ENCODE measurements at places on chromosomes 6 and 20.

DNA sequence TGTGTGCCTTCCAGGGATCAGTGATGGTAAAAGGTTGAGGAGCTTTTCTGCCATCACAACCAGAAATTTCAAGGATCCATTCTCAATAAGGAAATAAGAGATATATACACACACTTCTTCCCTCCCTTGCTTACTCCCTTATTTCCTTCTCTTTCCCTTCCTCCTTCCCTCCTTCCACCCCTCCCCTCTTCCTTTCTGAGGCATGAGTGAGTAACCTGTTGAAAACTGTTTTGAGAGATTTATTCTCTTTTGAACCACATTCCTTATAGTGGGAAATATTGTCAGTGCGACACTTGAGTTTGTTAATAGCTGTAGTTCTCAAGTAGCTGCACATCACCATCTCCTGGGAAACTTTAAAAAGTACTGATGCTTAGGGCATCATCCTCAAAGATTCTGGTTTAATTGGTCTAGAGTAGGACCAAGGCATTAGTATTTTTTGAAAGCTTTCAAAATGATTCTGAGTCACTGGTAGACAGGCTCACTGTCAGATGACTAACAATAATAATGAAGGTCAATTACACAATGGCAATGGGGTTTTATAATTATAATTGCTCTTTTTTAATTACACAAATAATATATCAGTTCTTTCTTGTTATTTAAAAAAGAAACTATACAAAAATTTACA is 109.9 kb downstream of the POPDC3 start:
- DNase-seq, result no peak

- no peak for DNase-seq
Measured at GRCh38 chr20:50003253-50003656, 20.5 kb downstream of the SNAI1 start.

DNA sequence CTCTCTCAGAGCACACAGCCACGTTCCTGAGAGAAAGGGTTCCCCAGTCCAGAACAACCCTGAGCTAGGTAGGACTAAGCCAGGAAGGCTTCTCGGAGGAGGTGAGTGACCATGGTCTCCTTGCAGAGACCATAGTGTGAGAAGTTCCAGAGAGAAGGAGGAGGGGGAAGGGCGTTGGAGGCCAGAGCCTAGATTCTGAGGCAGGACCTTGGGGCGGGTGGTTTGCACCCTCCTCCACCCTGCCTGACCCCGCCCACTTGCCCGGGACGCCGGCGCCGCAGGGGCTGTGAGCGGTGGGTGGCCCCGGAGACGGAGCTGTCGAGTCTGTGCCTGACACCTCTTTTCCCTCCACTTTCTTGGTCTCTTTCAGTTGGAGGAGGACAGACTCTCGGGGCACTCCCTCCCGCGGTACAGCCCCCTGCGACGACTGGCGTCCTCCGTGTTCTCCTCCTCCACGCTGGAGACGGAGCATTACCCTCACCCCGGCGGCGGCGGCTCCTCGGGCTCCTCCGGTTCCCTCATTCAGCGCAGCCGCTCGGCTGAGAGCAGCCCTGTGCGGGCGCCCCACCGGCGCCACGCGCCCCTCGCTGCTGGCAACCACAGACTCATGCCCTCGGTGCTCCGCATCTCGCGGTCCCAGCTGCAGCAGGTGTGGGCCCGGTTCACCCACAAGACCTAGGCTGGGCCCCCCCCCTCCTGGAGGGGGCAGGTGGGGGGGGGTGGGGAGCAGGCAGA is 26.2 kb downstream of the TTBK1 start:
- DNase-seq, result no peak

GRCh38 chr6:89302936-89303335 is 12.2 kb downstream of the GABRR2 start:
- DNase-seq, result no peak

DNA sequence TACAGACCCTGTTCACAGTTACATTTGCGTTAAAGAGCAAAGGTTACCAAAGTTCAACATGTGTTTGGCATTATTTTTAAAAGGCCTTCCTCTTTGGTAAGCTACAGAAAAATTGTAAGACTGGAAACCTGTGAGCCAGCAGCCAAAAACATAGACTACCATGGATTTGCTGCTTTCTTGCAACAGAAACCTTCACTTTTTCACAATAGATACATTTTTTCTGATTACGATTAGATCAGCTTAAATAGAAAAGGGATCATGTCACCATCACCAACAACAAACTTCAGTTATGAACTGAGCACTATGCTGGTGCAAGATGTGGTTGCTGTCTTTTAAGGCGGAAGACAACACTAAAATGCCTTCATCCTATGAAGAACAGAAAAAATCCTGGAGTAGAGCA is 112.3 kb upstream of the MARCKS start:
- no peak for DNase-seq

DNA sequence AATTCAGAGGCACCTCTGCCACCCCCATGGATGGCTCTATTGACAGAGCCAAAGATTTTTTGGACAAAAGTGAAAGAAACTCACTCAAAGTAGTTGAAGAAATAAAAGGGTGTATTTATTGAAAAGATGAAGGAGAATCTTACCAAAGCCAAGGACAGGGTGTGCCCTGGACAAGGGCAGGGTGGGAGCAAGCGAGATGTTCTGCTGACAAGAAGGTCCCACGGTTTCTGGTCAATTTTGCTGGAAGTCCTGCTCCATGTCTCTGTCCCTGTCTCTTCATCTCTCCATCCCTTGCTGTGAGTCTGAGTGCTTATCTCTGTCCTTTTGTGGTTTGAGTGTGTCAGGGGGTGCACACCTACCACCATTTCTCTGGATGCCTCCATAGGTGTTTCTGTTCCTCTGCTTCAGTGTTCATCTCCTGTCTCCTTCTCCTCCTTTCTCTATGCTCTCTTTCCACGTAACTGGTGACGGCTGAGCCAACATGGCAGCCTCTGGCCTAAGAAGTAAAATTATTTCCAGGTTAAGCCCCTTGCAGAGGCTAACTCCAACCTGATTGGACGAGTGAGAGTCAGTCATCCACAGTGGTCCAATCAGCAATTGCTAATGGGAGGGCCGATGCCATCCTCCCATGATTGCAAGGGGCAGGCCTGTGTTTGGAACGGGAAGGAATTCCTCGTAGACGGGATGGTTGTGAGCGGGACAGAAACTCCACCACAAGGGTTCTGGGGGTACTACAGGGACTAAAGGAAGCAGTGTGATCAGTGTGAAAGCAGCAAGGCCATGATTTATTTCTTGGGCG is 502.1 kb upstream of the CDH4 start:
- DNase-seq, result no peak

GRCh38 chr6:125846292-125847024 is 55.7 kb downstream of the NCOA7 start:
- DNase-seq, result no peak

- DNase-seq, result no peak
Measured at GRCh38 chr6:18265787-18266522, 1.6 kb upstream of the DEK start.

GRCh38 chr6:154458565-154459470 is 51.7 kb downstream of the CNKSR3 start:
- DNase-seq, result no peak

DNA sequence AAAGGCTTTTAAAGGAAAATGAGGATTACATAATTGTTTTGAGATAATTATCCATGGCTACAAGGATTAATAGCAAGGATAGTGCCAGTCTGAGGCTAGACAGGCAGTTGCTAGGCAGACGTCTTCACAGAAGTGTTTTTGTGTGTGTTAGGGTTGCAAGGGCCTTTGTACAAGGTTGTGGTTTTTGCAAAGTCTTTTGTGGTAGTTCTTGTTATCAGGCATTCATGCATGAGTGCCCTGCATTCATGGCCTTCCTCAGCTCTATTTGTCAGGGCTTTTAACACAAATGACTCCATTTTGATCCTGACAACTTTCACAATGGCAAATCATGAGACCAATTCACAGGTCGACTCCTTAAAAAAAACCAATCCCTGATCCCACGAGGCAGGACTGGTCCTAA is 68.1 kb upstream of the TXNDC5 start:
- DNase-seq, result no peak

GRCh38 chr6:26474439-26474881 is 16.7 kb downstream of the BTN2A1 start:
- no peak for DNase-seq

- DNase-seq, result no peak
Measured at GRCh38 chr6:93300661-93301060, 118.7 kb downstream of the EPHA7 start.

DNA sequence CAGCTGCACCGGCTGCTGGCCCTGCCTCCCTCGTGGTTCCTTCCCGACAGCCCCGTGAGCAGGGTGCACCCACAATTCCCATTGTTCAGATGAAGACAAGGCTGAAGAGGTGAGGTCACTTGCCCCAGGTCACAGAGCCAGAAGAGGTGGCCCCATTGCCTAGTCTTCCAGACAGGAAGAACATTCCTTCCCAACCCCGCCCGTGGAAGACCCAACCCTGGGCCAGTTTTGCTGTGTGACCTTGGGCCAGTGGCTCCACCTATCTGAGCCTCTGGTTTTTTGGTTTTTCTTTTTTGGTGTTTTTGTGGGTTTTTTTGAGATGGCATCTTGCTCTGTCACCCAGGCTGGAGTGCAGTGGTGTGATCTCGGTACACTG is 61.7 kb downstream of the RIPOR3 start:
- DNase-seq, result no peak

GRCh38 chr6:141464490-141464889 is 668.2 kb upstream of the GJE1 start:
- DNase-seq, result no peak

GRCh38 chr6:164108092-164108491 is 693.6 kb downstream of the QKI start:
- no peak for DNase-seq

DNA sequence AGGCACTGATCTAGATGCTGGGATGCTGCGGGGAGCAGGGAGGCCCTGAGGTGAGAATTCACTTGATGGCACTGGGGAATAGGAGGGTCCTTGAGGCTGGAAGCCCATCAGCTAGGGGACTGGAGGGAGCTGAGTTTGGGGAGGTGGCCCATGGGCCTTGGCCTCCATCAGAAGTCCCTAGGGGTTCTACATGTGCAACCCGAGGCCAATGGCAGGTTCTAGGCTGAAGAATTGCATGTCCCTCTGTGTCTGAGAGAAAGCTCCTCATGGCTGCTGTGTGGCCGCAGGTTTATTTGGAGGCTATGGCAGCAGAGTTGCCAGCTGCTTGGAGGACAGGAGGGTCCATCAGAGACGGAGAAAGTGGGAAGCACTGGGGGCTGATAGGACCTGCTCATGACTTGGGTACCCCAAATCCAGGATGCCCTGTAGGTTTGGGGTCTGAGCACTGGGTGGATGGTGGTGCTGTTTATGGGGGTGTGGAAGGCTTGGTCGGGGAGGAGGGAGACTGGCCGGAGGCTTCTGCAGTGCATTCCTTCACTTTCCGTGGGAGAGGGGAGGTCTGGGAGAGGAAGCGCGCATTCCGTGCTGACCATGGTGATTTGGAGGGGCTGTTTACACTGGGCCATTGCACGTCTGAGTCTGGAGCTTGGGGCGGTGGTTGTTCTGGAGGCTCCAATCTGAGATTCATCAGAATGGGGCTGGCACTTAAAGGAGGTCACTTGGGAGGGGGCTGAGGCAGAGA is 24.8 kb upstream of the PHACTR3 start:
- no peak for DNase-seq

DNA sequence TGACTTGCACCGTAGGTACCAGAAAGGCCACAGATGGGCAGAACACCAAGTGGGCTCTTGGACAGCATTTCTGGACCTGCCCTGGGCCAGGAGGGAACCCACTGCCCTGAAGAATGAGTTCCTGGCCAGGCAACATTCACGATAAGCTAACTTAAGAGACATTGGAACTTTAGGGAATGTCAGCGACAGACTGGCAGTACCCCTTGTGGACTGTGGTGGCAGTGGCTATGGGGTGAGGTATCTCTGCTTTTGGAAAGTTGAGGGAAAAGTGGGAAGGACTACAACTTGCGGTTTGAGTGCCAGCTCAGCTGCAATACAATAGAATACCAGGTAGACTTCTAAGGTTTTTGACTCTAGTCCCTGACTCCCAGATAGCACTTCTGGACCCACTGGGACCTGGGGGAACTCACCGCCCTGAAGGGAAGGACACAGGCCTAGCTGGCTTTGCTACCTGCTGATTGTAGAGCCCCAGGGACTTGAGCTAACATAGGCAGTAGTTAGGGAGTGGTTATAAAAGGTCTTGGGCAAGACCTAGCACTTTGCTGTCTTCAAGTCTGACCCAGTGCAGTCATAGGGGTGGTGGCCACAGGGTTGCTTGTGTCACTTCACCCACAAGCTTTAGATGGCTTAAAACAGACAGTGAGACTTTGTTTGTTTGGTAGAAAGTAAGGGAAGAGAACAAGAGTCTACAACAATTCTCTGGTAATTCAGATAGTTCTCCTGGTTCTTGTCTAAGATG is 617.6 kb downstream of the COL12A1 start:
- no peak for DNase-seq

DNA sequence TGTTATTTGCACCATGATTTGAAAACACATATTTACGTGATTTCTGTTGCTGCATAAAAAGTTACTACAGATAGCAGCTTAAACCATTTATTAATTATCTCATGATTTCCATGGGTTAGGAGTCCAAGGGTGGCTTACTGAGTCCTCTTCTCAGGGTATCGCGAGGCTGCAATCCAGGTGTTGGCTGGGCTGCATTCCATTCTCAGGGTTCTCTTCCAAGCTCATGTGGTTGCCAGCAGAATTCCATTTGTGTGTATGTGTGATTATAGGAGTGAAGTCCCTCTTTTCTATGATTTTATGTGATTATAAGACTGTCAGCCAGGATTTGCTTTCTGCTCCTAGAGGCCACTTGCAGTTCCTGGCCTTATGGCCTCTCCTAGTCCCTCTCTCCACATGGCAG is 135.1 kb downstream of the FAM83B start:
- no peak for DNase-seq

DNA sequence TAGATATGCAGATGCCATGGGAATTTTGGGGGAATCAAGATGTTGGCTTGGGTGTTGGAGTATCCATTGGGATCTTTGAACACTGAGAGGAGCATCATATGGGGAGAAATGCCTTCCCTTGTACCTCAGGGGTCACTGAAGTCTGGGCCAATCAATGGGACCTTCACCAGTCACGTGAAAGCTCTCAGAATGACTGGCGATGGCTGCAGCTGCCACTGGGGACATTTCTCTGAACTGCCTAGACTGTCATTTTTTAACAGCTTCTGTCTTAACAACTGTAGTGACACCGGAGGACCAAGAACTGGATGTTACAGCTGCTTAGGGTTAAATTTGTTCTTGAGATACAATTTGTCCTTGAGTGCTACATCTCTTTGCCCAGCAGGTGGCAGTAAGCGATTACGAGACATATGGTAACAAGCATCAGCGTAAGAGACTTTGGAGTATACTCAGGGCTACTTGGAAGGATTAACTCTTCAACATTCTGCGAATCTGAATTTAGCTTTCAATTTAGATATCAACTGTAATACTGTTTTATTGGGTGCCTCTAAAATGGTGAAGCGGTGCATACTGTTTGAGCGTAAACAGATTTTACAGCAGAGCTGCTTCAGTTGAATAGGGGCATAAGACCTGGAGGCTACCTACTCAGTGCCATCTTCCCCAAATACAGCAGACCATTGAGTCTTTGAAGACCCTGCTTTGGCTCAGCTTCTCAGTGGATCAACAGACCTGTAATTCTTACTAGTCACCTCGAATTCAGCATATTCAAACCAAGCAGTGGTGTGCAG is 36.0 kb downstream of the CCN2 start:
- peak; percentile 49 for DNase-seq

Measured in stimulated activated CD4-positive, alpha-beta T cell treated with anti-CD3 and anti-CD28 coated beads, Interleukin-12 subunit alpha, Interleukin-12 subunit beta, amount 100 ng/mL, for 24 hours (primary cell).